ENCODE measurements at places on chromosomes 12 and 14.

DNA sequence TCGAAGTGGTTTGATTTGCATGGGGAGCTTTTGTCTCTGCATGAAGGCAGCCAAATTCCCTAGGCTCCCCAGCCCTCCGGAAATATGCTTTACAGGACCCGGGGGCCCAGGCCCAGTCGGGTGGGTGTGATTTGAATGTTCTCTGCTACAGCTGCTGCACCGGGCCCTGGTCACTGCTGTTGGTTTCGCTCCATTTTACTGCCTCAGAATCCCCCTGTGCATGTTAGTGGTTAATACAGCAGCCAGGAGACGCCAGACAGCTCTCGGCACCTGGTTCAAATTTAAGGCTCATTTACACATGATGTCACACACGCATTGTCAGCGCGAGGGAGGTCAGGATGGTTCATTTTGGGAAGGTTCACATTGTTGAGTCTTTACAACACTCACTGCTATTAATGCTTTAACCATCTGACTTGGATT lies 99.6 kb downstream of the SLC38A6 start:
- no peak for DNase-seq

DNA sequence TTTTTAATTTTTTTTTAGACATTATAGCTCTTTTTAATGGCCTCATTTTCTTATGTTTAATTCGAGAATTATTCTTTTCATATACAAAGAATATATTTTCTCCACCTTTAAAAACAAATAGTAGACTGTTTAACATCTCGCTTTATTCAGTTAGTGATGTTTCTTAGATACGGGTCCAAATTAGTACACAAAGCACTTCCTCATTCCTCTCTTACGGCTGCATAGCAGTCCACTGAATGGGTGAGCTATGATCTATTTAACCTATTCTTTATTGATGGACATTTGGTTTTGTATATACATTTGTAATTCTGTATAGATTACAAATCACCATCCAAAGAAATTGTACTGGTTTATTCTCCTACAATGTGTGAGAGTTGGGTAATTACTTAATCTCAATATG lies 8.3 kb upstream of the GPR162 start:
- no peak for DNase-seq

DNA sequence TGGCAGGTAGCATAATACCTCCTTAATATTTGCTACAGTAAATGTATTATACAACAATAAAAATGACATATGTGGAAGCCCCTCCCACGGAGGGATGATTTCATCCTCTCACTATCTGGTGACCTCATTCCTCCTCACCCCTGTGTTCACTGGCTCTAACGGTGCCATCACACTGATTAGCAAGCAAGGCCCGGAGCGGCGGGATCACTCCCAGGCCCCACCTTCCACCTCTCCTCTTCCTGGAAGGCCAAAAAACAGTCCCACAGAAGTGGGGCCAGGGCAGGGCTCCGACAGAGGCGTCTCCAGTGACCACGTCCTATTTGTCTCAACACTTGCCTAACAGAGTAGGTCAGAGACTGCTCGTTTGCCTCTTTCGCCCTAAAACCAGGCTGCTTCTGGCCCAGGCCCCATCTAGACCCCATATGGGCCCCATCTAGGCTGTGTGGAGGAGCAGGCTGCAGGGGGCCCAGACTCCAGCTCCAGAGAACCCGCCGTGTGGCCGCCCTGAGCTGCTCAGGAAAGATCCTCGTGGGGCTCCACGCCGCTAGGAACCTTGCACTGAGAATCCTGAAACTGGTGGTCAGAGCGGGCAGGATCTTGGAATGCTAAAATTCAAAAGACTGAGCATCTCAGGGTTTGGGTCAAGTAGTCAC lies 3.7 kb downstream of the SELPLG start:
- no peak for DNase-seq

- no peak for DNase-seq
Observed at GRCh38 chr12:16608946-16609539, 3.1 kb upstream of the LMO3 start.
